ENCODE measurements at places on chromosomes 16 and 17.

GRCh38 chr16:72911971-72912370 lies 136.0 kb downstream of the ZFHX3 start:
- DNase-seq, result no peak

DNA sequence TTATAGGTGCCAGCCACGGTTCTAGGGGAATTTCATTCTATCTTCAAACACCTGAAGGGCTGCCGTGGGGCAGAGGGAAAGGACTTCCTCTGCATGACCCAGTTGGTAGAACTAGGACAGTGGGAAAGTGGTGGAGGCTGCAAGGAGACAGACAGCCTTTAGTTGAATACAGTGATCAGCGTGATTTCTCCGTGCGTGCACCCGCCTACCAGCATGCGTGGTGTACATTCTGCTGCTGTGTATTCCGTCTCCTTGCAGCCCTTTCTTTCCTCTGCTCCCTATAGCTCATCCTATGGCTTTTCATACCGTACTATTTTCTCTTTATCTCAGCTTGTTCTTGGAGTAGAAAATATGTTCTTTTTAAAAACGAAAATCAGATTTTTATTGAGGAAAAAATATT lies 146.9 kb downstream of the MRM1 start:
- no peak for DNase-seq

- peak; percentile 17 for DNase-seq
Measured at GRCh38 chr17:51118330-51119195, 2.1 kb downstream of the SPAG9 start.

DNA sequence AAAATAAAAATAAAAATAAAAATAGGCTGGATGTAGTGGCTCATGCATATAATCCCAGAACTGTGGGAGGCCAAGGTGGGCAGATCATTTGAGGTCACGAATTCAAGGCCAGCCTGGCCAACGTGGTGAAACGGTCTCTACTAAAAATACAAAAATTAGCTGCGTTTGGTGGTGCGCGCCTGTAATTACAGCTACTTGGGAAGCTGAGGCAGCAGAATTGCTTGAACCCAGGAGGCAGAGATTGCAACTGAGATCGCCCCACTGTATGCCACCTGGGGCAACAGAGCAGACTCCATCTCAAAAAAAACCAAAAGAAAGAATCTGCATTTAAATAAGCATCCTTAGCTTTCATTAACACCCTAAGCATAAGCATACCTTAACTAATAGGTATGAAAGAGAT lies 33.8 kb downstream of the YWHAE start:
- DNase-seq, result no peak

- DNase-seq, result peak; percentile 70
Measured at GRCh38 chr17:10041916-10042588, 137.0 kb upstream of the RCVRN start.

GRCh38 chr16:68737046-68737729 lies at the start of gene CDH1:
CDH1 (plus strand) TSS chr16:68737292; CDS start chr16:68737416, 124 bp downstream.
- peak; percentile 52 for DNase-seq

- DNase-seq, result peak; percentile 86
Measured at GRCh38 chr16:72657791-72658190, 390.1 kb downstream of the ZFHX3 start.

DNA sequence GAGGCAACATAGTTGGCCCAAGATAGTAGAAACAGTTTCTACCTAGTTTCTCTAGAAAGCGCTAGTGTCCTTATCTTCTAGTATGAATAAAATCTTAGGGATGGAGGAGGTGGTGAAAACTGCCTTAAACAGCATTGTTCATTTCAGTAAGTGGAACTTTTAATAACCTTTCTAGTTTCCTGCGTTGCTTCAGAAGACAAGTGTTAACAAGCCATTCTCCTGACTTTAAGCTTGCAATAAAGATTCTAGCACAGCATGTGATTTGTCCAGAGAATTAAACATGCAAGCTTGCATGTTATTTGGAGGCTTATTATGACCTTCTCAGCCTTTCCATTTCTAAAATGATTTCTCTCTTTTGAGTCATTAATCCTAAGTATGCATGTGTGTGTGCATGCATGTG lies 72.3 kb downstream of the TANGO6 start:
- no peak for DNase-seq

- no peak for DNase-seq
Measured at GRCh38 chr16:72890587-72890986, 157.3 kb downstream of the ZFHX3 start.

- DNase-seq, result no peak
Measured at GRCh38 chr17:34243364-34244320, 11.4 kb upstream of the CCL2 start.

DNA sequence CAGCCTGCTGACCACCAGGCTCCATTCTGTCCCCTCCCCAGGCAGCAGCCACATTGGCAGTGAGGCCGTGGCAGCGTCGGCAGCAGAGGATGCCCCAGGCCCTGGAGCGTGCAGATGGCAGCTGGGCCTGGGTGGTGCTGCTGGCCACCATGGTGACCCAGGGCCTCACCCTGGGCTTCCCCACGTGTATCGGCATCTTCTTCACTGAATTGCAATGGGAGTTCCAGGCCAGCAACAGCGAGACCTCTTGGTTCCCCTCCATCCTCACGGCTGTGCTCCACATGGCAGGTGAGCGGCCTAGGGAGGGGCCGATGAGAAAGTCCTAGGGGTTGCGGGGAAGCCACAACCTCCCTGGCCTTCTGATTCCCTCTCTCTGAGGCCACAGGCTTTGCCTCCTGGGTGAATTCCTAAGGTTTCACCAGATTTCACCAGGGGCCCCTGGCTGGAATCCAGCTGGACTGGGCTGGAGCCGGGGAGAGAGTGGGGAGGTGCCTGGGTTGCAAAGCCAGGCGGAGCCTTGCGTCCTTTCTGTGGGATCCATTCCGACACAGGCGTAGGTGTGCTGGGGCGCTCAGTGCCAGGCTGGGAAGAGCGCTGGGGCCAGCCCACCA lies 5.9 kb downstream of the SLC16A5 start:
- no peak for DNase-seq

DNA sequence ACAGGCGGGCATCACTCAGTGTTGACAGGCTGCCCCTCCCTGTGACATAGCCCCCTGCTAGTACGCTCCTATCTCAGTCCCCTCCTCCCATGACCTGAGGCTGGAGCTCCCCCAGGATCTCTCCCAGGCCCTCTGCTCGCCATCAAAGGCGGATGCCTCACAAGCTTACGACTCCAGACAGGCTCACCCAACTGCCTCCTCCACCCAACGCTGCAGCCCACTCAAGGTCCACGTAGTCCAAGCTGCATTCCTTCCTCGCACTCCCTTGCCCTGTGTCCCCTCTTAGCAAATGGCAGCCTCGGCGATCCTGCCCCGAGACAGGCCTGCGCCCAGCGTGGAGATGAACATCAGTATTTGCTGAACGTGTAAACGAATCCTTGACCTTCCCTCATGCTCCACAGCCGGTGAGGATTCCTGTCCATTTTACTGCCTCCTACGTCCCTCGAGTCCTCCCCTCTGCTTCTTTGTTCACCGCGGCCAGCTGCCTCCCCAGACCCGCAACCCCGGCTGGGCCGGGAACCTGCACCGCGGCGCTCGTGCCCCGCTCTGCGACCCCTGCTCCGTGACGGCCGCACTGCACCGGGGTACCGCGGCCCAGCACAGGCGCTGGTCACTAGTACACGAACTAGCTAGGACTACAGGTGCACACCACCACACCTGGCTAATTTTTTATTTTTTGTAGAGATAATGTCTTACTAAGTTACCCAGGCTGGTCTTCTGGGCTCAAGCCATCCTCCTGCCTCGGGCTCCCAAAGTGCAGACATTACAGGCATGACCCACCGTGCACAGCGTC lies 838 bp upstream of the TMEM97 start:
- DNase-seq, result peak; percentile 20

DNA sequence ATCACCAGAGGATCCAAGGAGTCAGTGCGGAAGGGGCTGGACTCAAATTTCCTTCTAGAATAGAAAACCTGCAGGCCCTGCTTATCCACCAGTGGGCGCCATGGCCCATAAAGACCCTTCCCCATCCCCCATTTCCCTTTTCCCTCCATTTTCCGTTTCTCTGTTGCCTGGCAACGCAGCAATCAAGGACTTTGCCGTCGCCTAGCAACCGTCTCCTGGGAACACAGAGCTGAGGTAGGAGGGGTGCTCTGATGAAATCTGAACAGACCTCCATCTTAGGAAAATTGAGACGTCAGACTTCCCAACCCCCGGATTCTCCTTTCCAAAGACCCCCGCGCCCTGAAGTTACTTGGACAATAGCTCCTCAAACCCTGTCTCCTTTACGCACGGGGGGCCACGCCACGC lies 5.7 kb downstream of the DLG4 start:
- DNase-seq, result peak; percentile 81

DNA sequence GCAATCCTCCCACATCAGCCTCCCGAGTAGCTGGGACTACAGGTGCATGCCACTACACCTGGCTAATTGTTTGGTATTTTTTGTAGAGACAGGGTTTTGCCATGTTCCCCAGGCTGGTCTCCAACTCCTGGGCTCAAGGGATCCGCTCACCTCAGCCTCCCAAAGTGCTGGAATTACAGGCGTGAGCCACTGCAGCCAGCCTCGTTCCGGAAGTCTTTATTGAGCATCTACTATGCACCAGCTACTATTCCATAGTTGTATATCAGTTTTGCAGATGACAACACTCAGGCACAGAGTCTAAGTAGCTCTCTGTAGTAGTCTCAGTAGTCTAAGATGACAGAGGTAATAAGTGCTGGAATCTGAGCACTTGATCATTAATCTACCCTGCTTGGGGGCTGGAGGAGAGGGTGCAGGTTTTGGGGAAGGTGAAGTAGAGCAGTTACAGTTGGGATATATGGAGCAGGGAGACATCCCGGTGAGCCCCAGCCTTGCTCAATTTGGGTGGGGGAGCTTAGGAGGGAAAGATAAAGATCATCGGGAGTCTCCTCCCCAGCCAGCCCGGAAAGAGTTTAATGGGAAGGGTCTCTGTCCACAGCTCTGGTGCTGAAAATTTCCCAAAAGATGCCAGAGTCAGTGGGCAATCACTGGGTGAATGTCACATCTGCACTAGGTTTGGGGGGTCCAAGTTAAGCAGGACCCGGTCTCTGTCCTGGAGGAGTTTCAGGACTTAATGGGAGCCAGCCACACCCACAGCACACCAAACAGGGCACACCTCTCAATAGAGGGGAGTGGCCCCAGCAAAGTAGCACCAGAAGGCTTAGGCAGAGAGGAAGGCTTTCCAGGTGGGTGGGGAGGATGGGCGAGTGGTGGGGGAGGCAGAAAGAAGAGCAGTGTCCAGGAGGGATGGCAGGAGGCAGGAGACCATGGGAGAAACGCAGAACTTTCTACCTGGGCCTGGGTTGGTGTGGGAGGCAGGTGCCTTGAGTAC lies 1.7 kb downstream of the OTOP3 start:
- DNase-seq, result no peak

GRCh38 chr17:79089720-79090442 lies 15.3 kb downstream of the ENGASE start:
- DNase-seq, result no peak

- no peak for DNase-seq
Measured at GRCh38 chr17:76026714-76027158, 370 bp downstream of the EVPL start.

DNA sequence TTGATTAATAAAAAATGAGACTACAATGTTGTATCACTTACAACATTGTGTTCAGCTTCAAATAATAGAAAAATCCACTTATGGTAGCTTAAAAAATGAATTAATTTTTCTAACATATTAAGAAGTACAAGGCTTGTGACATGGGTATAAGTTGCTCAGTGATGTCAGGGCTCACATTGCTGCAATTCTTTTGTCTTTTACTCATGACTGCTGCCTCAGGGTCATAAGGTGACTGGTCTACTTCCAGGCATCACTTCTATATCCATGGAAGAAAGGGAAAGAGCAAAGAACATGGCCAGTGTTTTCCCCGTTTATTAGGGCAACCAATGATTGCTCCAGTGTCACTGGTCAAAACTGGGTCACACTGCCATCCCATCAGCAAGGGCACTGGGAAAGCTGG lies 295.3 kb downstream of the MAP2K4 start:
- DNase-seq, result no peak

GRCh38 chr17:39782481-39782880 lies 44.7 kb downstream of the GRB7 start:
- no peak for DNase-seq

DNA sequence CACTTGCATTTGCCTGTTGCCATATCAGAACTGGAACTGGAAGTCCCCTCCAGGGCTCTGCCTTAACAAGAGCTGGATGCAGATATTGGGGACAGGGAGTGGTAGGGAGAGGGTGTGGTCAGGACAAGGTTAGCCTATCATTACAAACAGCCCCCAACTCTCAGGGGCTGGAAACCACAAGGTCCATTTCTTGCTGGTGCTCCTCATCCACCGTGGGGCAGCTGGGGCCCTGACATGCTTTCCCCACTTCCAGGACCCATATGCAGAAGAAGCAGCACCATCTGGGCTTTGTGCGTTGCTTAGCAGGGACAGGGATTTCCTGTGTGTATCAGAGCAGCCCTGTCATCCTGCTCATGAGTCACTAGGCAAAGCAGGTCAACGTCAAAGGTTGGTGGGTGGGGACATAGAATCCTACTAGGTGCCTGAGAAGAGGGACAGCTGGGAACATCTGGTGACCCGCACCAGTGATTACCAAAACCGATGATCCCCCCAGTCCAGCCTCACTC lies 26.9 kb downstream of the RGS9 start:
- peak; percentile 90 for DNase-seq

DNA sequence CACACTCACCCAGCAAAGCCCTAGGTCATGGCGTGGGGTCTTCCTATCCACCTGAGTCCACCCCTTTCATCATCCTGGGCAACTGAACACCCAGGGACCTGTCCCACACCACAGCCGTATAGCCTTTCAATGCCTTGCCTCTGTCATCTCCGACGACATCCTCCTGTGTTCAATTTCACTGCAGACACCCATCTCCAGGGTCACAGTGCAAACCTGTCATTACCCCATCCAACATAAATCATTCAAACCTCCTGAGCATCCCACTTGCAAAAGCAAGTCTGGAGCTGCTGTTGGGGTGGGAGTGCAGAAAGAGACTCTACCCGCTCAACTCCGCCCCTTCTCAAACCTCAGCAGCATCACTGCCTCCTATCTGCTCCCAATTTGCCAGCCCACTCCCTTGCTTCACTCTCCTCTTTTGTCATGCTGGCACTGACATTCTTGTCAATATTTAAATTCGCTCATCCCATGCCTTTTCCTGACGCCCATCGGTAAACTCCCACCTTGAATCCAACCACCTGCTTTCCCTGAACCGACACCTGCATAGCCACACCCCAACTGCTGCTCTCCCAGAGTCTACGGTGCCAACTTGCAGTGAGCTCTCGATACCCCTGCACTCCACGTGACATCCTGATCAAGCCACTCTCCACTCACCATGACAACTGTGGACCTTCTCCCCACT lies 37.0 kb downstream of the MARF1 start:
- no peak for DNase-seq

- no peak for DNase-seq
Measured at GRCh38 chr17:61201211-61201610, 198.4 kb upstream of the TBX2 start.

DNA sequence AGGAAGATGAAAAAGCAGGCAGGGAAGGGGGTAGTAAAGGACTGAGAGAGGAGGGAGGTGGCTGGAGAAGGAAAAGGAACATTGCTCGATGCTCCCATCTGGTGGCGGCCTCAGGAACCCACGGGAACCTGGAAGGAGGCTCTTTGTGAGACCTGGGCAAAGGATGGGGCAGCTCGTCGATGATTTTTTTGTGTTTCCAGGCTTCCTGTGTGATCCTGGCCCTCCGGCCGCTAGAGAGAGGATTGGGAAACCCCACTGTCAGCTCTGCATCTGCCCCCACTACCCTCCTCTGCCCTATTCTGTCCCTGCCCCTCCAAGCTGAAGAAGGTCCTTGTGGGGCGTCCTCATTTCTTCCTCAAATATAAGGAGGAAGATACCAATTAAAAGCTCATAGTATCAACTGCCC lies 6.6 kb downstream of the WFIKKN2 start:
- DNase-seq, result peak; percentile 67

Data from GM12865 (cell line).